ENCODE measurements at places on chromosomes 6 and 20.

- DNase-seq: no peak
Observed at GRCh38 chr20:6698056-6698455, 69.4 kb upstream of the BMP2 start.

DNA sequence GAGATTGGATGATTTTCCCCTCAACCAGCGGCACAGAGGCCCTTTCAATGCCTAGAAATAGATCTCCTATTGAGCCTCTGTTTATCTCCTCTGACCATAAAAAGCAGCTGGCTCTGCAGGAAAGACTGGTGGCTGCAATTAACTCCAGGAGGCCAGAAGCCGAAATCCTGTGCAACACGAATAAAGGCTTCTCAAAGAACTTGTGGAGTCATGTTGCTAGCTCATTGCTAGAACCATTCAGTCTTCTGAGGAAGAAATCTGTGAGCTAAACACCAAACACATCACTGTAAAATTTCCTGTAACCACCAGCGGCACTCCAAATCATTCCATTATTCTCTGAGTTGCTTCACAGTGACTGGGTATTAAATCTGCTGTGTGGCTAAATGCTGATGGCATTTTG lies 49.1 kb upstream of the TPD52L1 start:
- no peak for DNase-seq

GRCh38 chr6:65004283-65004682 lies 702.7 kb downstream of the EYS start:
- no peak for DNase-seq

DNA sequence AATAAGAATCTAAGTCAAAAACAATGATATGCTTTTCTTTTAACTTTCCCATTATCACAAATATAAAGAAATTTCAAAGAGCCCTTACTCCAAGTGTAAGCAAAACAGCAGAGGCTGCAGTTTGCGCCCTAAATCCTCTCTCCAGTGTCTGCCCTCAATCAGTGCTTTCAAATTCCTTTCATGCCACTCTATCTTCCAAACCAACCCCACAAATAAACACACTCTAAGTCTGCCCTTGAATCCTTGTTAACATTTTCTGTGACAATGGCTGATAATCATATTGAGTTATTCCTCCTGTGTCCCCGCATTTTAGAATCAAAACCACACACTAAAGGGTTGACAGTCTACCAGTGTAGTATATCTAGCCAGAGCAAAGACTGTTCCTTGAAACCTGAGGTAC lies 317.9 kb upstream of the MARCKS start:
- DNase-seq: no peak

DNA sequence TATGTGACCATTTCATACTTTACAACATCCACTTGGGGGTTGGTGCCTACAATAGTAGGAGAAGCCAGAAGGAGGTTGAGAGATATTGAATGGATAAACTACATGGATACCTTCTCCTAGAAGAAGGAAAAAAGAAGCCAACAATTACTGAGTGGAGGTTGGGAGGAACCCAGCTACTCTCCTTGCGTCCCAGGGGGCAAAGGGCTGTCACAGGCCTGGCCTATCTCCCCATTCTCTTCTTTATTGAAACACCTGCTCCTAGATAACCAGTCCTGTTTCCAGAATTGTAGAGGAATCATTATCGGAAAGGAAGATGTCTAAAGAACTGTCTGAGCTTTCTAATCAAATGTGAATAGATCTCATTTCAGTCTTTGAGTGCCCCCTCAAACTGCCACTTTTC lies 115.1 kb downstream of the MAP7 start:
- DNase-seq: no peak

- no peak for DNase-seq
Observed at GRCh38 chr20:18077157-18077556, 19.4 kb upstream of the OVOL2 start.

GRCh38 chr6:18527836-18528743 lies 140.9 kb downstream of the RNF144B start:
- DNase-seq: no peak

DNA sequence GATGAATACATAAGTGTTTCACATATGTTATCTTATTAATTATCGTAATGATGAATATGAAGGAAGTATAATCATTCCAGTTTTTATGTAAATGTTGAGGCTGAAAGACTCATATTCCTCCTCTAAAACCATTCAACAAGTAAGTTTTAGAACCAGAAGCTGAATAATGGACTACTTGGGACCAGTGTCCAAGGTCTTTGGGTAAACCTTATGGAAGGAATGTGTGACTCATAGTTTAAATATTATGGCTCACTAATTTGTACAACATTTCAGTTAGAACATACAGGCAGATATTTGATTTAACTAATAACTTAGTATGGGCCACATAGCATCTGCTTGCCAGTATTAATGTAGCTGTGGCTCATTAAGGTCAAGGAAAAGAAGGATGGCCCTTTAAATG lies 209.6 kb downstream of the TFAP2B start:
- DNase-seq: no peak

DNA sequence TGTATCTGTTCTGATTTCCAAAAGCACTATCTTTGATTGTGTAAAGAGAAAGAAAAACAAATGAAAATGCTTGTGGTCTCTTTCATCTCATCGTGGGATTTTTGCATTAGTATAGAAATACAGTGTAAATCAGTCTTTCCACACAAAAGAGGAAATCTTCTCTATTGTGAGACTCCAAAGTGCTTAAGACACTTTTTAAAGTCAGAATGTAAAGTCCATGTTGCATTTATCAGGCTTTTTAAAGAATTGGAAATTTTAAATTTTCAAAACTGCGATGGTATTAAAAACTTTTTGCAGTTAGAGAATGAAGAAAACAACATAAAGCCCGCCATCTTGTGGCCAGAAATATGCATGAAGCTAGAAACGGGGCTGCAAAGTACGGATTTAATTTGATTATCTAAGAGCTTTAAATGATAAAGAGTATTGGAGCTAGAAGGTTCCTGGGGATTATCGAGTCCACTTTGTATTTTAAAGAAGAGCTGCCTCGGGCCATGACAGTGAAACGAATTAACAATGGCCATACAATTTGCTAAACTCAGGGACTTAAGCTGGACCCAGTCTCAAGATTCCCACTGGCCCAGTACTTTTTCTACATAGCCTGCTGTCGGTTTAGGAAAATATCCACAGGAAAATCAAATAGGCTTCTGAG lies 339.6 kb downstream of the ARHGAP18 start:
- DNase-seq: no peak

DNA sequence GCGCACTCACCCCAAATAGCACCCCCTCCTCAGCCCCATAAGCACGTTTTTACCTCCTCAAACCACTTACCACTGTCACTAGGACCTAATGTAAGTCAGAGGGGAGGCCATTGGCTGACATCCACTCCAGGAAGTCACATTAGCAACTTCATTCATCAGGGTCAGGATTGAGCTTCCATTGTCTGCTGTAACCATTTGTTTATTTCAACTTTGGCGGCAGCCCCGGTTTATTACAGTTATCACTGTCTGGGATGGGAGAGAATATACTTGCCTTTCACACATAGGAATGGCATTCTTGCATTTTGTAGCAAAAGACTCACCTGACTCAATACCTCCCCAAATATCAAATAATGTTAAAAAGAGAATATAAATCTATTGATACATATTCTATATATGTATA lies 38.3 kb downstream of the MAFB start:
- no peak for DNase-seq

GRCh38 chr6:51432481-51432880 lies 613.8 kb downstream of the TFAP2B start:
- no peak for DNase-seq

- no peak for DNase-seq
Observed at GRCh38 chr6:129707882-129708495, 2.0 kb downstream of the ARHGAP18 start.

GRCh38 chr20:57313230-57313629 lies 16.4 kb upstream of the SPO11 start:
- no peak for DNase-seq

GRCh38 chr6:138486249-138487101 lies 12.8 kb downstream of the NHSL1 start:
- DNase-seq: no peak

Measured in SIG-M5 (cell line).